ENCODE measurements at places on chromosomes 11 and 22.

GRCh38 chr11:32213223-32213622 lies 122.3 kb downstream of the RCN1 start:
- no peak for DNase-seq

- no peak for DNase-seq
Observed at GRCh38 chr11:23455321-23455891, 595.1 kb upstream of the CCDC179 start.

DNA sequence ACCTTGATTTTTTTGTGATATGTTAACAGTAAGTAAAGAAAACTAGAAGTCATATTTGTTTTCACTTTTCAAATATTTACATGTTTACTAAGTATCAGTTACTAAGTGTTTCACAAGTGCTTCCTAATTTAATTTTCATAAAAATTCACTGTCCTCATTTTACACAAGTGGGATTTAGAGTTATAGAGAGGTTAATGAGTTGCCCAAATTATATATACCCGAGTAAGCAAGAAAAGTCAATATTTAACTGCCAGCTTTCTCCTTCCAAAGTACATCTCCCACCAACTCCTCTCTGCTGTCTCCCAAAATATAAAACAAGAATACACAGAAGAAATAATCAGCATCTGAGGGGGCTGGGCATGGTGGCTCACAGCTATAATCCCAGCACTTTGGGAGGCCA lies 896.7 kb upstream of the ANO3 start:
- DNase-seq = no peak

DNA sequence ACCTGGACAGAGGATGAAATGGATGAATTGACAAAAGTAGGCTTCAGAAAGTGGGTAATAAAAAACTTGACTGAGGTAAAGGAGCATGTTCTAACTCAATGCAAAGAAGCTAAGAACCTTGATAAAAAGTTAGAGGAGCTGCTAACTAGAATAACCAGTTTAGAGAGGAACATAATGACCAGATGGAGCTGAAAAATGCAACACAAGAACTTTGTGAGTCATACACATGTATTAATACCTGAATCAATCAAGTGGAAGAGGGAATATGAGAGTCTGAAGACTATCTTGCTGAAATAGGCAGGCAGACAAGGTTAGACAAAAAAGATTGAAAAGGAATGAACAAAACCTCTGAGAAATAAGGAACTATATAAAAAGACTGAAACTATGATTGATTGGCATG lies 47.9 kb upstream of the SLC22A9 start:
- DNase-seq = no peak
